Caudate nucleus (tissue), 63 donors: ENCODE measurements at places on chromosomes 11 and 22.

GRCh38 chr11:62842171-62842741 is 2.9 kb upstream of the WDR74 start:
- DNase-seq, result no peak

GRCh38 chr11:71182791-71183677 is 69.3 kb downstream of the SHANK2 start:
- DNase-seq, result no peak

DNA sequence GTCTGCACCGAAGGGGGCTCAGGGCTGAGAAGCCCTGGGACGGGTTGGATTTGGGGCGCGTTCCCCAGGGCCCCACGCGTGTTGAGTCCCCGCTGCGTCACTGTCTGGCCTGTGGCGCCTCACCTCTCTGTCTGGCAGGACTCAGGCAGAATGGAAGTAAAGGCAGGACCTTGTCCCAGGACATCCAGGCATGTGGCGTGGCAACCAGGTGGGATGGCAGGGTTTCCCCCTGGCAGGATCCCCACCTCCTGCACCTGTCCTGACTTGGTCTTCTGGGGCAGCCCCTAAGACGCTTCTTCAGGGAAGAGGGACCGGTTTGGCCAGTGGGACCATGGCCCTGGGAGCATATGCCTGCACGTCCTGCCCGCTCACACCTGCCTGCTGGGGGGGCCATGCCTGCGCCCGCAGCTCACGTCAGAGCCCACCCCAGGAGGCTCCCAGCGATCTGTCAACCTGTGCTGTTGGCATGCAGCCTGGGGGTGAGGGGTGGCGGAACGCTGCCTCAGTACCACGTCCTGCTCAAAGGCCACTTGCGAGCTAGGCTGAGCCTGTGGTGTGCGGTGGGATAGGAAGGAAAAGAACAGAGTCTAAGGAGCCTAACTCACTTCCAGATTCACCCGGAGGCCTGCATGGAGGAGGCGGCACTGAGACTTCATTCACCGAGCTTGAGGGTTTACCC is 72.7 kb downstream of the KCNQ1 start:
- DNase-seq, result no peak

DNA sequence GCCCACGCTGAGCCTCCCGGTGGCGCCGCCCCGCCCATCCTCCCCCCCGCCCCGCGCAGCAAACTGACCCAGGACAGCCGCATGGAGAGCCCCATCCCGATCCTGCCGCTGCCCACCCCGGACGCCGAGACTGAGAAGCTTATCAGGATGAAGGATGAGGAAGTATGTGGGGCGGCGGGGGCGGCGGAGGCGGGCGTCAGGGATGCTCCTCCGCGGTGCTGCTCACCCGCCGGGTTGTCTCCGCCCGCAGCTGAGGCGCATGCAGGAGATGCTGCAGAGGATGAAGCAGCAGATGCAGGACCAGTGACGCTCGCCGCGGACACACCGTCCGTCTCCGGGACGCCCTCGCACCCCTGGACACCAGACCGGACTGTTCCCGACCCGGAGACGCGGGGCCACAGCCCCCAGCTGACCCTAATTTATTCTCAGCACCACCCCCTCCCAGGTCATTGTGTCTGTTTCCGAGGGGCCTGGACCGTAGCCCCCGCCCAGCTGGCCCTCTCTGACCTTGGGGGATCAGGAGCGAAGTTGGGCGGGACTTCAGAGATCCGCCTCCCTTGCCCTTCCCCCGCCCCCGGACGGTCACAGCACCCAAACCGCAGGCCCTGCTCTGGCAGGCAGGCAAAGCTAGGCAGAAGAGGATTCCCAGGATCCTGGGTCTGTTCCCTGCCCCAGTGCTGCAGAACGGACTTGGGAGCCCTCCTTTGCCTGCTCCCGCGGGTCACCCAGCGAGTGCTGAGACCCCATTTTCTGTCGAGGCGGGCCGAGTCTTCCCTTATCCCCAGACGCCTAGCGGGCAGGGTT is 959 bp upstream of the GP1BB start:
- no peak for DNase-seq

- DNase-seq, result no peak
Measured at GRCh38 chr11:36116161-36116560, 172.3 kb downstream of the LDLRAD3 start.

GRCh38 chr11:74949753-74950137 is 679 bp downstream of the SPCS2 start:
- DNase-seq, result no peak

GRCh38 chr11:121117788-121118187 is 16.7 kb downstream of the TECTA start:
- no peak for DNase-seq

- no peak for DNase-seq
Measured at GRCh38 chr22:32620992-32621391, 146.4 kb downstream of the FBXO7 start.

DNA sequence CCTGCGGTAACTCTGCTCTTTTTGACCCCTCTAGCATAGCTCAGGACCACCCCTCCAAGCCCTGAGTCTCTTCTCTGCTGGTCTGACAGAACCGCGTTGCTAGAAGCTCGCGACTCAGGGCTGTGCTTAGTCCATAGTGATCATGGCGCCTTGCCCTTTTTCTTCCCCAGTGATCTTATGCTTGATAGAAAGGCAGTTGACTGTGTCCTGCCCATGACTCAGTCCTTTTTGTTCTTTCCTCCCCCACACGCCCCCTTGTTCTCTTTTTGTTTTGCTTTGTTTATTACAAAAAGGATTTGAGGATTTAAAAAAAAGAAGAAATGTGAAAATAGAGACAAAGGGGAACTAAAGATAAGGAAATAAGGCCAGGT is 17.5 kb downstream of the IL17RA start:
- DNase-seq, result no peak

- no peak for DNase-seq
Measured at GRCh38 chr22:37240941-37241320, 3.1 kb downstream of the RAC2 start.

- DNase-seq, result no peak
Measured at GRCh38 chr11:35214792-35215193, 75.8 kb downstream of the CD44 start.

DNA sequence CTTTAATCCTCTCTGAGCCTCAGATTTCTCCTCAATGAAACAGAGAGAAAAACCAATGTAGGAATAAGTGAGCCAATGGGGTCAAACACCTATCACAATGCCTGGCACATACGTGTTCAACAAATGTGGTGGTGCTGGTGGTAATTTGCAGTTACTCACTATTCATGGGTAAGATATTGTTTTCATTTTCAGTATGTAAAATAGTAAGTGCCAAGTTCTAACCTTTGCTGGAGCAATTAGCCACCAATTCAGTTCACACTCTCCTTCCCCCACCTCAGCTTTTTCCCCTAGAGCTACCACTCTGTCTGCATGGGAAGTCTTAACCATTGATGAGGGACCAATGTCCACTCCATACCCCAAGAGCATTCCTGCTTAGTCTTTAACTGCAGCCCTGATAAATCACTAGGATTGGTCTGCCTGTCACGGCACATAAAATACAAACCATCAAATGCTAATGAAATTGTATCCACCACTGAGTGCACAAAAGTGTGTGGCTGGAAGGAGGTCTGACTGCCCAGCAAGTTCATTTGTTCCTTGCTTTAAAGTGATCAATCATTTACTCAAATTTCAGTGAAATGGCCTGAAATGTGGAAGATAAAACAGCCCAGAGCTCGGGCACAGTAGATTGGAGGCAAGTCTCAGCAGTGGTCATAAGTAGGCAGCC is 187.4 kb upstream of the API5 start:
- no peak for DNase-seq

DNA sequence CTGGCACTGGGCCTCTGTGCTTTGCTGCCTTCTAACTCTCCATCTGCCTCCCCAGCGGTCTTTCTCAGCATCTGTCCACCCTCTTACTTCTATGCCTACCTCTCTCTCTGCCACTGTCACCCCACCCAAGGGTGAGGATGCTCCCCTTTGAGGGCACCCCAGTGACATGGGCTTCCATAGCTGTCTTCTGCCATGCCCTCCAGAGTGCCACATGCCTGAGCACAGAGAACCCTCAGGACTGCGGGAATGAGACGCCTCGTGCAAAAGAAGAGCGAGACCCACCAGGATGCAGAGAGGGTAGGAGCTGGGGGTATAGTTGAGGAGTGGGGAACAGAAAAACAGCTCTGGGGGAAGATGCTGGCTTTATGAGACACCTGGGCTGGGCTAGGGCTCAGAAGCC is 64.3 kb downstream of the BTG4 start:
- DNase-seq, result no peak

GRCh38 chr11:46554213-46555147 is 39.3 kb downstream of the AMBRA1 start:
- DNase-seq, result no peak

DNA sequence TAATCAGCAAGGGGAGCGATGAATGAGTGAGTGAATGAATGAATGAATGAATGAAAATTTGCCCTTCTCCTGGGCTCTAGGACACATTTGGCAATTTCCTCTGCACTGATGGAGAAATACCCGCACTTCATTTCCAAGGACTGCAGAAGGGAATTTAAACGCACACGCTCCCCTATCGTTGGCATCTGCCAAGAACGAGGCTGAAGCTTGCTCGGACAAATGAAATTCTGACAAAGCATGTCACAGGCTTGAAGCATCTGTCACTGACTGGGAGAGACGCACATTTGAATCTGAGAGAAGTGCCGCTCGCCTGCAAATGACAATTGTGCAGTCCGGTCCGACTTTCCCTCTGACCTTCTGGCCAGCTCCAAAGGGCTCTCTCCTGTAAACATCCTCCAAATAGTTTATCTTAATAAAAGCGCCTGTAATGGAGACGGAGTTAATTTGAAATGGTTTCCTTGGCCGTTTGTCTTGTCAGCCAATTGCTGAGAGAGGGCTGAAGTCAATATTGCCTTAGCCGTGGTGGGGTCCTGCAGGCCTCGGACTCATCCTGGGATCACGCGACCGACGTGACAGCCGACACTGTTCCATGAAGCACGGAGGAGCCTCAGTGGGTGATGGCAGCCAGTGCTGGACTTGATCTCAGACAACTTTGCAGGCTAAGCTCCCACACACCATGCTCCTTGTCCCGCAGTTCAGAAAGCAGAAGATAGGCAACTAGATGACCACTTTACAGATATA is 260.7 kb downstream of the MN1 start:
- no peak for DNase-seq

DNA sequence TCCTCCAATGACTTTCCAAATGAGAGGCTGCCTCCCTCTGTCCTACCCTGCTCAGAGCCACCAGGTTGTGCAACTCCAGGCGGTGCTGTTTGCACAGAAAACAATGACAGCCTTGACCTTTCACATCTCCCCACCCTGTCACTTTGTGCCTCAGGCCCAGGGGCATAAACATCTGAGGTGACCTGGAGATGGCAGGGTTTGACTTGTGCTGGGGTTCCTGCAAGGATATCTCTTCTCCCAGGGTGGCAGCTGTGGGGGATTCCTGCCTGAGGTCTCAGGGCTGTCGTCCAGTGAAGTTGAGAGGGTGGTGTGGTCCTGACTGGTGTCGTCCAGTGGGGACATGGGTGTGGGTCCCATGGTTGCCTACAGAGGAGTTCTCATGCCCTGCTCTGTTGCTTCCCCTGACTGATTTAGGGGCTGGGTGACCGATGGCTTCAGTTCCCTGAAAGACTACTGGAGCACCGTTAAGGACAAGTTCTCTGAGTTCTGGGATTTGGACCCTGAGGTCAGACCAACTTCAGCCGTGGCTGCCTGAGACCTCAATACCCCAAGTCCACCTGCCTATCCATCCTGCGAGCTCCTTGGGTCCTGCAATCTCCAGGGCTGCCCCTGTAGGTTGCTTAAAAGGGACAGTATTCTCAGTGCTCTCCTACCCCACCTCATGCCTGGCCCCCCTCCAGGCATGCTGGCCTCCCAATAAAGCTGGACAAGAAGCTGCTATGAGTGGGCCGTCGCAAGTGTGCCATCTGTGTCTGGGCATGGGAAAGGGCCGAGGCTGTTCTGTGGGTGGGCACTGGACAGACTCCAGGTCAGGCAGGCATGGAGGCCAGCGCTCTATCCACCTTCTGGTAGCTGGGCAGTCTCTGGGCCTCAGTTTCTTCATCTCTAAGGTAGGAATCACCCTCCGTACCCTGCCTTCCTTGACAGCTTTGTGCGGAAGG is 2.9 kb downstream of the APOC3 start:
- no peak for DNase-seq

DNA sequence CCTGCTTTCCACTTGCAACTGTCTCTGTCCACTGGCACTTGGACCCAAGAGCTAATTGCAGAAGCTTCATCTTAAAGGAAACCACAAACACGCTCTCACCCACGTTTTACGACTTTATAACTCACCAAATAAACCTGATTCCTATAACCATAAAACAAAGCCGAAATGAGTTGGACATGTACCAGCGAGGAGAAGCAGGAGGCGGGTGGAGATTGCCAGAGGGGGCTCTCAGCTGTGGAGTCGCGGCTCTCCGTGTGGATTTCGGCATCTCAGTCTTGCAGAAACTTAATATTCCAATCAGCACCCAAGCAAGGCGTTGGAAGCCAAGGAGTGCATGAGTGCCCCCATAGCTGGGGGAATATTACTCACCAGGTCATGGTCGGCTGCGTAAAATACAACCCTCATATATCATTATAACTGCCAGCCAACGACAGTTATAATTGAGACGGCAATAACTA is 483.6 kb downstream of the MN1 start:
- no peak for DNase-seq

DNA sequence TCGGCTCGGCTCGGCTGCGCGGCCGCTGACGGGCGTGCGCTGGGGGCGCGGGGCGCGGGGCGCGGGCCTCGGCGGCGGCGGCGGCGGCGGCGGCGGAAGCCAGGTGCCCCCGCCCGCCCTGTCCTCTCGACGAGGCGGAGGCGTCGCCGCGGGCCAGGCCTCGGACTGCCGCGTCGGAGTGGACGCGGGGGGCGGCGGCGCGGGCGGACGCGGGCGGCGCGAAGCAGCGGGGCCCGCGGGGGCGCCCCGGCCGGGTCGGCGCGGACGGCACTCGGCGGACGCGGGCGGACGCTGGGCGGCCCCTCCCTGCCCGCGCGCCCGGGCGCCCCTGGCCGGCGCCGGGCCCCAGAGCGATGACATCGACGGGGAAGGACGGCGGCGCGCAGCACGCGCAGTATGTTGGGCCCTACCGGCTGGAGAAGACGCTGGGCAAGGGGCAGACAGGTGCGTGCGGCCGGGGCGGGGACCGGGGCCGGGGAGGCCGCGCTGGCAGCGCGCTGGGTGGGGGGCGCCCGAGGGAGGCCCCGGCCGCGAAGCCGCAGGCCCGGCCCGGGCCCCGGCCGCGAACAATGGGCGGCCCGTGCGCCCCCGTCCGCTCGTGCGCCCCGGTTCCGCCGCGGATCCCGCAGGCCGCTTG is at the start of gene BRSK2:
Gene BRSK2, plus strand, starts transcription at position 3 of the 637 bp plus-strand sequence. Its CDS starts 351 bp downstream, at position 354.
- no peak for DNase-seq
